Glutamatergic neuron (in vitro differentiated cells): ENCODE measurements at places on chromosomes 5 and 9.

GRCh38 chr5:145867806-145868205, 5.0 kb downstream of the GRXCR2 start:
- H3K4me3 ChIP-seq: no peak overlapping the region
- DNase-seq: no peak
- H3K4me1 ChIP-seq: no peaks in the 10 kb centered on the region
- peaks cover 5% of the 10 kb centered on the region for H3K36me3 ChIP-seq

DNA sequence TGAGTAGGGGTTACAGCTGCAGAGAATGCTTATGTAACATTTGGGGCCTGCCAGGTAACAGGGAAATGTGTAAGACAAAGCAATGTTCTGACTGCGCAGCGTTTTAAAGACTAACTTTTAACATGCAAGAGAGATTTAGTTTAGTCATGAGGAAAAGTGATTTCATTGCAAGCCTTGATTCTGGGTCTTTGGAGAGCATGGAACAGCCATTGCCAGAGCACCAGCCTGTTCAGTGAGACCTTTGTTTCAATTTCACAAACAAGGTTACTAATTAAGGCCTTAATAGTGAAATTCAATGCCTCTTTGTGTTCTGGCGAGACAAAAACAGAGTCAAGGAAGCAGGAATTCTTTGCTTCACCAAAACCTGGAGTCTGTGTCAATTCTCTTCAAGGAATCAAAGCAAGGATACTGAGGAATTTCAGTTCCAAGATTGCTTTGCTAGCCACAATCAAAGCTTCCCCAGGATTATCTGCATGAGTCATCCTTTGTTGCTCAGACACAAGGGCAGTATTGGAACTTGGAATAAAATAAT, 14.4 kb downstream of the CKMT2 start:
- H3K4me3 ChIP-seq: no peak overlapping the region
- peaks cover 28% of the 10 kb centered on the region for H3K4me1 ChIP-seq
- H3K36me3 ChIP-seq: peaks cover 14% of the 10 kb centered on the region
- DNase-seq: no peak
- H3K27ac ChIP-seq: no peak overlapping the region

DNA sequence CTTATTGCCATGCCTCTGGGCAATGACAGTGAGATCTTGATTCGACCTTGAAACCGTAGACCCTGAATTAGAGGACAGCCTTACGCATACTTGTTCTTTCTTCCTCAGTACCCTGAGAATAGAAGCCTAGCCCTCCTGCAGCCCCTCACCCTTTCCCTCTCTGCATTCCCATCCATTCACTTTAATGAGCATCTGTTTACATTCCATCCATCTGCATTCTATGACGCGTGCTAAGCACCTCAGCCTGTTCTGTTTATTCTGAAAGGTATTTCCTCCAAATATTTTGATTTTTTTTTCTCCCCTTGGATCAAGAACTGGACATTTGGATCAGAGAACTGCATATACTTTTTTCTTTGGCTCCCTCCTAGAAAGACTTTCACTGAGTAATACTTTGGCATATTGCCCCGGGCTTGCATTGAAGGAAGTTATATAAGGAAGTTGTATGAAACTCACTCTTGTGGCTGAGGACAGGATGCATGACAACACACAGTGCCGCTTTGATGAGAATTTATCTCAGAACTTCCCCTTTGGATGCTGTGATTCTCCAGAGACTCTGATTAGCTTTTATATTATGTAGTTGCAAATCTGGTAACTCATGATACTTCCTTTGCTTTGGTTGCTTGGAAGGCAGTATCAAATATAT, 15.7 kb downstream of the TMEM8B start:
- H3K4me1 ChIP-seq: peaks cover 17% of the 10 kb centered on the region
- H3K36me3 ChIP-seq: peaks cover 9% of the 10 kb centered on the region
- H3K27me3 ChIP-seq: peaks cover 8% of the 10 kb centered on the region
- no peak overlapping the region for H3K4me3 ChIP-seq
- H3K27ac ChIP-seq: no peak overlapping the region
- DNase-seq: no peak

- no peaks in the 10 kb centered on the region for H3K36me3 ChIP-seq
- H3K4me1 ChIP-seq: peaks cover 5% of the 10 kb centered on the region
- H3K27ac ChIP-seq: no peak overlapping the region
- H3K4me3 ChIP-seq: no peak overlapping the region
- DNase-seq: no peak
- H3K27me3 ChIP-seq: peaks cover 2% of the 10 kb centered on the region
These were observed 104.2 kb upstream of the ELL2 start for GRCh38 chr5:96065685-96066385.

GRCh38 chr5:149645725-149646124, 64.4 kb downstream of the ARHGEF37 start:
- no peak overlapping the region for H3K4me3 ChIP-seq
- H3K27ac ChIP-seq: no peak overlapping the region
- DNase-seq: no peak
- no peaks in the 10 kb centered on the region for H3K36me3 ChIP-seq

DNA sequence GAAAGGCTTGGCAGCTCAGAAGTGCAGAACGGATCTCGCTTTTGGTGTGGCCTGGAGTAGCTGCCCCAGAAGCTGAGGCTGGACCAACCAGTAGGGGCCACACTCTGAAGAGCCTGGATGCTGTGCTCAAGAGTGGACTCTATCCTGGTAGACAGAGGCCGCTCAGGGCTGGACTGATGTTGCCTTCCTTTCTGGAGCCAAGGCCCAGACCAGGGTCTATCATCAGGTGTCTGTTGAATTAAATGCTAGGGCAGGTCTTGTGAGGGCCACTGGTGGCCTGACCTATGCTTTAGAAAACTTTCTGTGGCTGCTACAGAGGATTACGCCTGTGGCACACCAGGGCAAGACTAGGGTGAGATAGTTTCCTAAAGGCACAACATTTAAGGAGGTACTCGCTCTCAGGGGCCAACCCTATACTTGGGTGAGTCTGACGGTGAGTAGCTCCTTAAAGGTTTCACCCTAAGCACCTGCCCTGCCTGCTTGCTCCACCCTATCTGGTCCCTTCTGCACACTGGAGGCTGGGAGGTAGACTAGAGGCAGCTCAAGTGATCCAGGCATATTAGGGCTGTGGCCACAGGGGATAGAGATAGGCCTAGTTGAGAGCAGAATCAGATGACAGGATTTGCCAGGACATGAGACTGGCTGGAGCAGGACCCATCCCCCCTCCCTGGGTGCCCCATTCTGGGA, 9.8 kb upstream of the IRF1 start:
- H3K27ac ChIP-seq: no peak overlapping the region
- no peak for DNase-seq
- peaks cover 8% of the 10 kb centered on the region for H3K27me3 ChIP-seq
- H3K4me3 ChIP-seq: no peak overlapping the region

DNA sequence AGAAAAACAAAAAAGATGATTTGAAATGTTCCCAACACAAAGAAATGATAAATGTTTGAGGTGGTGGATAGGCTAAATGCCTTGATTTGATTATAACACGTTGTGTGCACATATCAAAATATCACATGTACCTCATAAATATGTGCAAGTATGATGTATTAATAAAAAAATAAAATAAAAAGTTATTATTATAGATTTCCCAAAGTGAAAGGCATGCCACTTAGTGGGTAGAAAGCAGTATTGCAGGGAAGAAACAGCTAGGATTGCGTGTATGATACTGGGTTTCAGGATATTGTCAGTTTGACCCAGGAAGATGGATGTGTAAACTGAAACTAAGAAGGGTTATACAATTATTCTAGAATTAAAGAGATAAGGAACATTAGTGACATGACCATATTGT, 3.6 kb upstream of the TMEM38B start:
- peaks cover 4% of the 10 kb centered on the region for H3K4me1 ChIP-seq
- H3K27me3 ChIP-seq: peaks cover 2% of the 10 kb centered on the region
- H3K27ac ChIP-seq: no peak overlapping the region
- DNase-seq: no peak

DNA sequence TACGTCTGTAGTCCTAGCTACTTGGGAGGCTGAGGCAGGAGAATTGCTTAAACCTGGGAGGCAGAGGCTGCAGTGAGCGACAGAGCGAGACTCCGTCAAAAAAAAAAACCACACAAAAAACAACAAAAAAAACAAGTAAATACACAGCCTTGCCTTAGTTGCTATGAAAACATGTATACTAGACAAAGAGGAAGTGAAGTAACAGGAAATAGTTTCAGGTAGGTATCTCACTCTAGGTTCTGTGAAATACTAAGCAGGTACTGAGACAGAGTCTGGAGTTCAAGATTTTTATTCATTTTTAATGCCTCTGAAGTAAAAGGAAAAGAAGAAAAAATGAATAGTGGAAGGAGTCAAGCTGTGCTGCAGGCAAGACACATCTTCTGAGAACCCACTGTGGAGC, 687.9 kb upstream of the RGMB start:
- no peaks in the 10 kb centered on the region for H3K4me1 ChIP-seq
- no peaks in the 10 kb centered on the region for H3K36me3 ChIP-seq

- H3K4me1 ChIP-seq: peaks cover 54% of the 10 kb centered on the region
- peaks cover 11% of the 10 kb centered on the region for H3K27me3 ChIP-seq
- H3K36me3 ChIP-seq: no peaks in the 10 kb centered on the region
- H3K27ac ChIP-seq: peak overlapping the region; percentile 2
- no peak for DNase-seq
These were observed 147.1 kb downstream of the C5orf15 start for GRCh38 chr5:133821311-133821741.

DNA sequence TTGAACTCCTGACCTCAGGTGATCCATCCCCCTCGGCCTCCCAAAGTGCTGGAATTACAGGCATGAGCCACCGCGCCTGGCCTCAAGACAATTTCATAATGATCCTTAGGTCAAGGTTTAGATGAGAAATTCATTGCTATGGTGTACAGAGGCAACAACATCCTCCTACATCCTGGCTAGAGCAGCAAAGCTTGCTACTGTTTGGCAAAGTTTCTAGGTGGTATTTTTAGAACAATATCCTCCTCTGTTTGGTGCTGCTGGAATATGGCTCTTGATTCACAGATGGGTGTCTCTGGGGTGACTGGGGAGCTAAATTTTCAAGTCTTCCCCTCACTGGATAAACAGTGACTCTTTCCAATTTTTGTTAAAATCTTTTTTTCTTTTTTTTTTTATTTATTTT, 30.6 kb downstream of the CRHBP start:
- H3K36me3 ChIP-seq: no peaks in the 10 kb centered on the region
- peaks cover 9% of the 10 kb centered on the region for H3K4me1 ChIP-seq
- DNase-seq: no peak
- no peaks in the 10 kb centered on the region for H3K27me3 ChIP-seq

GRCh38 chr5:122401976-122402725, 90.1 kb downstream of the SNCAIP start:
- H3K4me3 ChIP-seq: no peak overlapping the region
- peaks cover 46% of the 10 kb centered on the region for H3K4me1 ChIP-seq
- H3K36me3 ChIP-seq: no peaks in the 10 kb centered on the region
- no peak for DNase-seq
- no peaks in the 10 kb centered on the region for H3K27me3 ChIP-seq

- no peaks in the 10 kb centered on the region for H3K4me1 ChIP-seq
- H3K27ac ChIP-seq: no peak overlapping the region
- H3K36me3 ChIP-seq: no peaks in the 10 kb centered on the region
- no peaks in the 10 kb centered on the region for H3K27me3 ChIP-seq
- no peak overlapping the region for H3K4me3 ChIP-seq
- DNase-seq: no peak
These were observed 27.5 kb downstream of the SREK1 start for GRCh38 chr5:66171349-66172344.

DNA sequence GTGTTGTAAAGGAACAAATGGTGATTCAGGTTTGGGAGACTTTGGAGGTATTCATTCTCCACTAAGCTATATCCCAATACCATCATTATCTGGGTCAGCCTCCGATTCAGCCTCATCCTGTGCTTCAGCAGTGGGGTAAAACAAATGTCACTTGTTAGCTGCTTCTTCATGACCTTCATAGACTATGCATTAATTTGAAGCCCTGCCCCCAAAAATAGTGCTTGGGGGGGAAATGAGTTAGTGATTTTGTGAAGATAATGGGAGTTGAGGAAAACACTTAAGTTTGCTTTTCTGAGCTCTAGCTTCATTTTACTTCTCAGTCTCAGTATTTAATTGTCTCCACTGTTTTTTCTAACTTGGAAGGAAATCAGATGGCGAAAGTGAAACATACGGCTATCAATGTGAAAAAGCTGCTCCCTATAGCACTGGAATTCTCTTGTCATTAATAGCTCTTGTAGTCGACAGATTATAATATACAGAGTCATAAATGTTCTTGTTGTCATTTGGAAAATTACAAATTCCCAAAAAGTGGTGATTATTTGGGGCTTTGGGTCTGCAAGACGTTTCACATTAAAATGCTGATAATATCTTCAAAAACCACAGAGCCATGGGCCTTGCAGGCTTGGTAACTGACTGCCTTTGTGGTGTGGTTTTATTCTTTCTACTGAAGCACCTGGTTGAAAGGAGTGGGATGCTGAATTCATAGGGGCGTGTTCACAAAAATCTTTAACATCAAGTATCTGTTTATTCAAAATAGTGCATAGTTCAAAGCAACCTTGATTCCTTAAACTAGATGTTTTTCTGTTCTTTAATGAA, 40.0 kb downstream of the PIK3R1 start:
- no peak for DNase-seq
- no peak overlapping the region for H3K4me3 ChIP-seq
- no peak overlapping the region for H3K27ac ChIP-seq
- peaks cover 65% of the 10 kb centered on the region for H3K4me1 ChIP-seq
- no peaks in the 10 kb centered on the region for H3K36me3 ChIP-seq

DNA sequence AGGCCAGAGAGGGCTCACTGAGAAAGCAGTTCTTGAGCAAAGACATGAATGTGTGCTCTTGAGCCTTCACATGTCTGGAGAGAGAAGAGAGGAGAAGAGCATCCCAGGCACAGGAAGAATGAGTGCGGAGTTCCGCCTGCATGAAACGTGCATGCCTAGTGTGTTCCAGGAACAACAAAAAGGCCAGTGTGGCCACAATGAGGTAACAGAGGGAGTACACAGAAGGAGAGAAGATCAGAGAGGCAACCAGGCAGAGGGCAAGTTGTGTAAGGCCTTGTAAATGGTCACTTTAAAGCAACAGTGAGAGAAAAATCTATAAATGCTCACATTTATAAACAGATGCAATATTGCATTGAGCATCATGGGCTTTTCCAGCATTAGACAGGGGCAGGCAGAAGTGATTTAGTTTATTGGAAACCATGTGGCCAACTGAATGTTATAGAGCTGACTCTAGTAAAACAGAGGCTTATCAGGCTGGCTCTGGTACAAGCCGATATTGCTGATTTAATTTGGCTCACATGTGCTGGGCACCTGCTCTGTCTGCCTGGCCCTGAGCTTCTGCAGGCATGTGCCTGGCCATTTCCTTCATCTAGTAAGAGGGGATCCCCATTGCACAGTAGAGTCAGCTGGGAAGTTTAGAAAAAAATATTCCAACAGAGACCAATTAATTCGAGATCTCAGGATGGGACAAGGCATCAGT, 185.3 kb downstream of the SAXO1 start:
- no peaks in the 10 kb centered on the region for H3K4me1 ChIP-seq
- H3K4me3 ChIP-seq: no peak overlapping the region
- H3K36me3 ChIP-seq: peaks cover 4% of the 10 kb centered on the region
- DNase-seq: no peak
- H3K27me3 ChIP-seq: peaks cover 5% of the 10 kb centered on the region

- no peak for DNase-seq
- no peaks in the 10 kb centered on the region for H3K27me3 ChIP-seq
- no peak overlapping the region for H3K27ac ChIP-seq
- H3K36me3 ChIP-seq: no peaks in the 10 kb centered on the region
- peaks cover 9% of the 10 kb centered on the region for H3K4me1 ChIP-seq
These were observed 255.8 kb upstream of the SLC24A2 start for GRCh38 chr9:20044686-20045085.

GRCh38 chr9:136949239-136949816, 2.7 kb upstream of the LCN12 start:
- DNase-seq: no peak
- no peak overlapping the region for H3K27ac ChIP-seq
- H3K36me3 ChIP-seq: no peaks in the 10 kb centered on the region
- H3K4me3 ChIP-seq: peak overlapping the region; percentile 71
